CMK (cell line): ENCODE measurements at places on chromosomes 1 and 21.

DNA sequence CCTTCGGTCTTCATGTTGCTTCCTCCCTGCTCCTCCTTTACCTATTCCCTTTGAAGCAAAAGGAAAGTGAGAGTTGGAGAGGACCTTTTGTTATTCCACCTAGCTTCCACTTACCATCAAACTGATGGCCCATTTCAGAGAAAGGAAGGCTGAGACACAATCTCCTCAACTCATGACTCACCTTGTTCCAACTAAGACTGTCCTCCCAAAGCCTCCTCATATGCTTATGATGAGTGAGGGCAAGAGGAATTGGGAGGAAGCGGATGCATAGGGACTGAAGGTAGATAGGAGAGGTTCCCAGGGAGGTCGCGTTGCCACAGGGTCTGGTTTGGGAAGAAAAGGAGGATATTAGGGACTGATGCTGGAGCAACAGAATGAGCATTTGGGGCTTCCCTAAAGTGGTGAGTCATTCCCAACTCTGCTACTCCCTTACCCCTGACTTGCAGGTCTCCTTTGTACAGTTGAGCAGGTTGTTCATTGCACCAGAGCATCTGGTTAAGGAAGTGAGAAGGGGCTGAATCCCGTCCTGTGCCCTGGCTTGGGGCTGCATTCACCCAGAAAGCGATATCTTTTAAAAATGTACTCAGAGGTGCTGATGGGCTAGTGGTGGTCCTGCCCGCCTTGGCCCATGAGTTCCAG lies 35.0 kb downstream of the LGR6 start:
- no peak for DNase-seq

DNA sequence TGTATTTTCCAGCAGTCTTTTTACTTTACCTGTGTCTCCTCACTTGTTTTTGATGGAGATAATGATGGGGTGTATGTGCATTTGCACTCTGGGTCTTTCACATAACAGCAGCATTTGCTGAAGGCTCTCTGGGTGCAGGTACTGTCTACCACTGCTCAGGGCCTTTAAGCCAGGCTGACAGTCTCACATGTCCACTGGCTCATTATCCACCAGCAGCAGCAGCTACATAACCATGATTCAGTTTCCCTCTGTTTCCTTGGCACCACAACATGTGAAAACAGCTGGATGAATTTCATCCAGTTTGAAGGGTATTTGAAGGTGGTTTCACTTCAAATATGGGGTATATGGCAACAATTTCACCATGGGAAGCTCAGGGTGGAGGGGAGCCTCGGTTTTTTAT lies 41.2 kb upstream of the ROR1 start:
- DNase-seq = no peak

- DNase-seq = no peak
These were observed 86.8 kb downstream of the LRRC8C start for GRCh38 chr1:89719502-89720306.

DNA sequence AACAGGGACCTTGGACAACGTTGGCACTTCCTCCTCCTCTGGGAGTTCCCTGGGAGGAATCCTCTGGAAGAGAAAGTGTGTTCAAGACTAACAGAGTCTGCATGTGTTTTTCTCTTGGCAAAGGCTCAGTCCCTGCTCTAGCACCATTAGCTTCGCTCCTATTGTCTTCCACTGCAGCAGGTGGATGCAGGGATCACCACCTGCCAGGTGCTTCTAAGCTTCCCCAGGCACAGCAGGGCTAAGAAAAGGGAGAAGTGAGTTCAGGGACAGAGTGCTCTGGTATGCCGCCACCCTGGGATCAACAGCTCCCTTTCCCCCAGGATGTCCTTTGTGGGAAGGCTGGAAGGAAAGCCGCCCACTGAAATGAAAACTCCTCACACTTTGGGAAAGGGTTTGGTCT lies 43.9 kb upstream of the IL20 start:
- no peak for DNase-seq

- DNase-seq = no peak
These were observed 215.5 kb downstream of the RRAGC start for GRCh38 chr1:38644092-38644491.
